Lower leg skin (tissue), 4 donors: ENCODE measurements at places on chromosomes 11 and 22. TPM values are rescaled to one million over a fixed set of nuclear protein-coding genes. Genes with fewer than 3 reads are reported as not detected.

DNA sequence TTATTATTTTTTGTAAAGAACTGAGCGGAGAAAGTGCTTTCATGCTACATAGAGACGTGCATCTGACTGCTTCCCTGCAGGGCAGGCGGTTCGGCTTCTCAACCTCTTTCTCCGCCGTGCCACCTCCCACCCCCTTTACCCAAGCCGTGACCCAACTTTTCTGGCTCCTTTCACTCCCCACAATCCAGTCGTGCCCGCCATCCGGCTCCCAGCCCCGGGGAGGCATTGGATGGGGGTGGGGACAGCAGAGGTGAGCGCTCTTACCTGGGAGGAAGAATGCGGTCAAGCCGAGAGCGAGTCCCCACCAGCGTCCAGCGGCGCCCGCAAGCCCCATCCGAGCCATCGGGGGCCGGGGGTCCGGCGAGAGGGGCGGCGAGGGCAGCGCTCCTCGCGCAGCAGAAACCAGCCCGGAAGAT lies 781 bp downstream of the NECTIN1 start:
- no peak for DNase-seq

- no peak for DNase-seq
Measured at GRCh38 chr22:22519591-22519990, 479 bp downstream of the ZNF280A start.

DNA sequence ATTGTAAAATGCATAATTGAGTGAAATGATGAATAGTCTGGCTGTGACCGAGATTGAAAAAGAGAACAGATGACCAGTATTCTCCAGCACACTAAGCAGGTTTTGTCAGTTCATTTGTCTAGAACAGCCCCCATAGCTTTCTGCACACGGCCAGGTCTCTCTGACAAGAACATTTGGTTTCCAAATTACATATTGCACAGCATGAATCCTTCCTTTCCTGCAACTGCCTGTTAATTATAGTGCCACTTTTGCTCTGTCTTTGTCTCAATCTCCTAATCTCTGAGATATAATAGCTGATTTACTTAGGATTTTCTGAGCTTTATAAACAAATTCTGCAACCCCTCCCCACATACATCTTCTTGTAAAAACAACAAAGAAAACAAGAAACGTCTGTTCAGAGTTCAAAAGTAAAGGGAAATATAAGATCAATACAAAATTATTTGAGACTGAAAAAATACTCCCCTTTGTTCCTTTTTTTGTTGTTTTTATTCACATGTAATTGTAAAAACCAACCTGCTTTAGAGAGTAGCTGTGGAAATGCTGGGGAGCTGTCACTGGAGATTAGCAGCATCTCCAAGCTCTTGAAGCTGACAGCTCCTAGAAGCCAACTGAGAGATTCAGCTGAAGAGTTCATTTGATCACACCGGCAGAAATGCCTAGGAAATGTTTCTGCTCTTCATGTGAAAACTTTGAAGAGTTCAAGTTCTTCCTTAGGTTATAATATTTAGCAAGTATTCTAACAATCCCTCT lies 998.1 kb downstream of the DLG2 start:
- DNase-seq = no peak

GRCh38 chr11:103800406-103801114 lies 235.9 kb upstream of the DDI1 start:
- DNase-seq = no peak

The ACCS gene
- total RNA-seq = 16.1 TPM

GRCh38 chr11:9121469-9121796 lies 30.0 kb upstream of the SCUBE2 start:
- no peak for DNase-seq

DNA sequence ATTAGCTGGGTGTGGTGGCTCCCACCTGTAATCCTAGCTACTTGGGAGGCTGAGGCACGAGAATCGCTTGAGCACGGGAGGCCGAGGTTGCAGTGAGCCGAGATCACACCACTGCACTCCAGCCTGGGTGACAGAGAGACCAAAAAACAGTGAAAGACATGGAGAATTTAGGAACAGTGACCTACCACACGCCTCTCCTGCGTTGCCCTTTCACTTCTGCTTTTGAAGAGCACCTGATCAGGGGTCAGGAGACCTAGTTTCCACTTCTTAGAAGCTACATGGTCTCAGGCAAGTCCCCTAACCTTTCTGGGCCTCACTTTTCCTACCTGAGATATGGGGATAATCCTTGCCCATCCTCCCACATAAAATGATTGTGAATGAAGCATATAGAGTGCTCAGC lies 12.2 kb downstream of the SLC35C1 start:
- no peak for DNase-seq

DNA sequence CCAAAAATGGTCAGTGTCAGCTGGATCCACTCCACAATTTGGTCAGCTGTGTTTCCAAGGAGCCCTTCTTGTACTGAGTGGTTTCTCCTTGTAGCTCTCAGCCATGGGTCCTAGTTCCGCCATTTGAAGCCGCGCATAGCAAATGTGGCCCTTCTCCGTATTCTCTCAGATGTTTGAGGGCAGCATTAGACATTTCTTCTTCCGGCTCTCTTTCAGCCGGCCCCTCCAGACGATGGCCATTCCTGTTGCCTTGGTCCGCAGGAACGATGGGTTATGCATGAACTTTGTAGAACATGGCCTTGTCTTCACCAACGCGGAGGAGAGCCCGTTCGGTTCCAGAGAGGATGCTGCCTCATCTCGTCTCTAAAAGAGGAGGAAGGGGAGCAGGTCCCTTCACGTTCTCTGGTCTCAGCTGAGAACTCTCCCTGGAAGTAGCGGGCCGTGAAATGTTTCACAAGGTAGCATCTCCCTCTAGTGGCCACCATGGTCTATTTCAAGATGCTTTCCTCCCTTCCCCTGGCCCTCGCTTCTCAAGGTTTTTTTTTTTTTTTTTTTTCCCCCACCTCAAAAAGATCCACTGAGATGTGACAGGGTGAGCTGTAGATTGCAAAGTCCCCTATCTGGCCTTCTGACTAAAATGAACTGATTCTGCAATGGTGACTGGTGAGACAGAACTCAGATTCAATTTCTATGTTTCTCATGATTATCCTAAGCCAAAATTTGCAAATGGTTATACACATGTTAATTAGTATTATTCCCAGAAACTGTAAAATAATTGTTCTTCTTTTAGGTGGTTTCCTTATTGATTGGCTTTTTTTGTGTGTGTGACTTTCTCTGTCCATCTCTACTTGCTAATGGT lies 19.8 kb upstream of the PLET1 start:
- peak; percentile 69 for DNase-seq
